ENCODE measurements at places on chromosomes 5 and 9.
A peak's percentile ranks its signal among the peaks of the same experiment; 100 is the strongest.

DNA sequence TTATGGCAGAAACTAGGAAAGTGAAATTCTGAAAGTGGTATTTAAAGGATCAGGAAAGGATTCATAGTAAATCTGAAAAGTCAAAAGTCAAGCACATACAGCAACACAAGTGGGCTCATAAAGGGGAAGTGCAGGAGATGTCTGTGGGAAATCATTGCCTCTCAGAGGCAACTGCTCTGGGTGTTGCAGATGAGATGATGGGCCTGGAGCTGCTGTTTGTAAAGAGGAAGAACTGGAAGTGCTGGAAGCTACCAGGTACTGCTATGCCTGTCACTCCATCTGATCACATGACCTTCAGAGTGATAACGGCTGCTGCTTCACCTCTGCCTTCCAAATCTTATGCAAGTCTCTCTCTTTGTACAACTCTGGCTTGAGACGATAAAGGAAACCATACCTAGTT is 55.9 kb downstream of the ADRB2 start:
- no peak for DNase-seq

DNA sequence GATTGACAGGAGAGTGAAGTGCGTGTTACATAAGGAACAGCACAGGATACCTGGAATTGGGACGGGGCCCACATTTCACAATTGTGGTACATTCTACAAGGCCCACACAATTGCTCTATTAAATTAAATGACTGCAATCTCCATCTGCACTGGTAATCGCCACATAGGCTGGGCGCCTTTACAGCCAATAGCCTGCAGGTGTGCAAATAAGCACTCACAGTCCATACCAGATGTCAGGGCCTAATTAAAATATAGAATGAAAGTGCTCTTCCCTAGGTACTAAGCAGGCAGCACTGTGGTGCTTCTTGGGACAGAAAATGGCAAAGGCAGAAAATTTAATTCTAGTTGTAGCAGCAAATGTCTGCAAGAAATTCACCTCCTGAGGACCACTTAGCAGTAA is 82.7 kb downstream of the ATP10B start:
- no peak for DNase-seq

DNA sequence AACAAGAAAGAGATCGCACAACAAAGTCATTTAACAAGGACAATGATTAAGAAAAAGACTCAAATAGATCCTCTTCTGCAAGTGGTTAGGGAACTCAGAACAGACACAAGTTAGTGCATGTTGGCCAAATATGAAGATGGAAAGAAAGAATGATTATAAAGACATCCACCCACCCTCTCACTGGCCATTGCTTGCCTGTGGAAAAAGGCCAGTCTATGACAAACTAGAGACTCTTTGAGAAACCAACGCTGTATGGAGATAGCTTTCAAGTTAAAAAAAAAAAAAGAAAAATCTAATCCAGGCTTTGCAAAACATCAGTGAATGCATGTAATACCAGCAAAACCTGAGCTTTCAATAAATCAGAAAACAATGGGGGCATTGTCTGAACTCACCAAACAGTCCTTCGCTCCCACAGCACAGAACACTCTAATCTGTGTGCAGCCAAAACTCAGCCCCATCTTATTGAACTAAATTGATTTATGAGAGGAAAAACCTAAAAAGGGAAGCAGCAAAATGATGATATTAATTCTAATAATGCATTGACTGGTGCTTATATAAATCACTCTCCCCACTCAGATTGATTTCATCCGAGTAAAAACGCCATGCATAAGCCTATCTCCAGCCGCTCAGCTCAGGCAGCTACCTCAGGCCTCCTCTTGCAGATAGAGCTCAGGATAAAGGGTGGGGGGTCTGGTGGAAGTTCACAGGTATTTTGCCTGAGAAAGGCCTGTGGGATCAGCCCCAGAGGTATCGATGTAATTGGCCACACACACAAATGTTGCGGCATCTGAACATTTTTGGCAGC is 547.1 kb downstream of the CCDC171 start:
- DNase-seq = no peak

- DNase-seq = no peak
Measured at GRCh38 chr9:14281136-14281795, 32.7 kb downstream of the NFIB start.

GRCh38 chr5:57632937-57633336 is 150.3 kb upstream of the ACTBL2 start:
- DNase-seq = no peak

- DNase-seq = peak; percentile 64
Measured at GRCh38 chr5:170183816-170184687, 48.7 kb upstream of the C5orf58 start.

- DNase-seq = no peak
Measured at GRCh38 chr5:90112033-90112692, 297.4 kb downstream of the CETN3 start.

DNA sequence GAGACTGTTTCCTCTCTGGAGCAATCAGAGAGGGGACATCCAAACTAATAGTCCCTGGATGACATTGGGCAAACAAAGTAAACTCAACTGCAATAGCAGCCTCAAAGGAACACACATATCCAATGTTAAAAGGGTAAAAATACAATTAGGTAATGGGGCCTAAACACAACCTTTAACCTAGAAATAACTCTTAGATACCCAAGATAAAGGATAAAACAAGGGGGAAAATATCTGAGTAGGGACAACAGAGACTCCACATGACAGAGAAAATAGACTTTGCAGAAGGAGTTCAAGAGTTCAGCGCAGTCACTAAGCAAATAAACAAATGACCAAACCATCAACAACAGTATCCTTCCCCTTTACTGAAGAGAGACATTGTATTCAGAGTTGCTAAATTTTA is 149.3 kb downstream of the FBXO4 start:
- no peak for DNase-seq

DNA sequence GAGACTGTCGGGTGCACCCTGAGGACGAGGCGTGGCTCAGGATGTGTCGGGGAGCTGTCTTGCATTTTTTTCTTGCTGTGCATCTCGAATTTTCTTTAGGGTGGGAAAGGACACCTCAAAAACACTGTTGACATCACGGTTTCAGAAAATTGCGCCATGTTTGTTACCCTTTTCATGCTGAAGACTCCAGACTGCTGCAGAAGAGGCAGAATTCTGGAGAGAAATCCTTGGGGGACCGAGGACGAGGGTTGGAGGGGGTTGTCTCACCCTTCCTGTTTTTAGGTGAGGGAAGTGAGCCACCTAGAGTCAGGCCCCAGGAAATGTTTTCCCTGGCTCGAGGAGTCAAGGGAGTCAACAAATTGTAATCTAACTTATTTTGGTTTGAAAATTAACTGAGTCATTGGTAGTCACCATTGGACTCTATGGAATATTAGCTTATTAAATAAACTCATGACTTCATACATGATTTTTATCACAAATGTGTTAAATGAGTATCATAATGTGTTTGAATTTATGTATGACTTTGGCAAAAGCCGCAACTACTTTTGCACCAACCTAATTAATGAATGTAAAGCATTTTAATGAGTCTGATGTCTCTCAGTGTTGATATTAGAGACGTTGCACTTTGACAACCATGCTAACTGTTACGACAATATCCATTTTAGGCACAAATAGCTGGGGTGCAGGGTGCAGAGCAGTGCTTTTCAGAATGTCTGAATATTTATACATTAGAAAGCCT is 724 bp upstream of the LYSMD3 start:
- DNase-seq = peak; percentile 82

- no peak for DNase-seq
Measured at GRCh38 chr9:134688231-134688630, 46.6 kb downstream of the COL5A1 start.

GRCh38 chr9:121949364-121949763 is 143.7 kb downstream of the TTLL11 start:
- DNase-seq = peak; percentile 24

- no peak for DNase-seq
Measured at GRCh38 chr5:36066540-36067210, at the start of gene UGT3A2. Gene UGT3A2, minus strand, starts transcription at chr5:36066882. Its CDS starts 93 bp downstream, at chr5:36066789.

DNA sequence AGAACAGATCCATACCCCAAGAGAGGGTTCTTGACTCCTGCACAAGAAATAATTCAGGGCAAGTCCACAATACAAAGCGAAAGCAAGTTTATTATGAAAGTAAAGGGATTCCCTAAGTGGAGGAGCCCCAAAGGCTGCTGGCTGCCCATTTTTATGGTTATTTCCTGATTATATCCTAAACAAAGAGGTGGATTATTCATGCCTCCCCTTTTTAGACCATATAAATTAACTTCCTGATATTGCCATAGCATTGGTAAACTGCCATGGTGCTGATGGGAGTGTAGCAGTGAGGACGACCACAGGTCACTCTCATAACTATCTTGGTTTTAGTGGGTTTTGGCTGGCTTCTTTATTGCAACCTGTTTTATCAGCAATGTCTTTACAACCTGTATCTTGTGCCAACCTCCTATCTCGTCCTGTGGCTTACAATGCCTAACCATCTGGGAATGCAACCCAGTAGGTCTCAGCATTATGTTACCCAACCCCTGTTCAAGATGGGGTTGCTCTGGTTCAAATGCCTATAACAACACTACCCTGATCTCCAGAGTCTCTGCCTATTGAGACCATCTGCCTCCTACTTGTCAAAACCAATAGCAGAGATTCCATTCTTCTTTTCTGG is 154.4 kb upstream of the GRAMD2B start:
- no peak for DNase-seq

GRCh38 chr9:21710548-21711191 is 91.8 kb upstream of the MTAP start:
- no peak for DNase-seq

GRCh38 chr5:82004511-82004910 is 32.7 kb downstream of the ATG10 start:
- peak; percentile 52 for DNase-seq

DNA sequence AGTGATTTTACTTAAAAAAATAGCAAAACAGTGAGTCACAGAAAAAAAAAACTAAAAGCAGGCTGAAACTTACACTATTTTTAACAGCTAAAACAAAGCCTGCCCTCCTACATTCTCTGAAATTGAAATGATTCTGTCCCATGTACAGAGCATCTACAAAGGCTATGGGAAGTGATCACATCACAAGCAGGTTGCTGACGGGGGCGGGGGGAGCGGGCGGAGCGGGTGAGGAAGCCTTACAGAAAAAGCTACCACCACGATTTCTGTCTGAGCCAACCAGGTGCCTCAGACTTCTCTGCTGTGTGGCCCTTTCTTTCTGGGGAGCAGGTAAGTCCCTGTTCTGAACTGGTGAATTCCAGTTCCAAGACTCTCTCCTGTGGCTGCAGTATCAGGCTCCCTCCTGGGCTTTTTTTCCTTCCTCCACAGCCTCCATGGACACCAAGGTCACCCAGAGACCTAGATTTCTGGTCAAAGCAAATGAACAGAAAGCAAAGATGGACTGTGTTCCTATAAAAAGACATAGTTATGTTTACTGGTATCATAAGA is 104.9 kb downstream of the ANKRD18B start:
- DNase-seq = no peak

GRCh38 chr9:127116088-127116726 is 6.2 kb downstream of the ANGPTL2 start:
- DNase-seq = no peak

- DNase-seq = peak; percentile 11
Measured at GRCh38 chr9:105126226-105126625, 118.2 kb upstream of the SLC44A1 start.

- no peak for DNase-seq
Measured at GRCh38 chr5:60634051-60634450, 65.9 kb downstream of the DEPDC1B start.

DNA sequence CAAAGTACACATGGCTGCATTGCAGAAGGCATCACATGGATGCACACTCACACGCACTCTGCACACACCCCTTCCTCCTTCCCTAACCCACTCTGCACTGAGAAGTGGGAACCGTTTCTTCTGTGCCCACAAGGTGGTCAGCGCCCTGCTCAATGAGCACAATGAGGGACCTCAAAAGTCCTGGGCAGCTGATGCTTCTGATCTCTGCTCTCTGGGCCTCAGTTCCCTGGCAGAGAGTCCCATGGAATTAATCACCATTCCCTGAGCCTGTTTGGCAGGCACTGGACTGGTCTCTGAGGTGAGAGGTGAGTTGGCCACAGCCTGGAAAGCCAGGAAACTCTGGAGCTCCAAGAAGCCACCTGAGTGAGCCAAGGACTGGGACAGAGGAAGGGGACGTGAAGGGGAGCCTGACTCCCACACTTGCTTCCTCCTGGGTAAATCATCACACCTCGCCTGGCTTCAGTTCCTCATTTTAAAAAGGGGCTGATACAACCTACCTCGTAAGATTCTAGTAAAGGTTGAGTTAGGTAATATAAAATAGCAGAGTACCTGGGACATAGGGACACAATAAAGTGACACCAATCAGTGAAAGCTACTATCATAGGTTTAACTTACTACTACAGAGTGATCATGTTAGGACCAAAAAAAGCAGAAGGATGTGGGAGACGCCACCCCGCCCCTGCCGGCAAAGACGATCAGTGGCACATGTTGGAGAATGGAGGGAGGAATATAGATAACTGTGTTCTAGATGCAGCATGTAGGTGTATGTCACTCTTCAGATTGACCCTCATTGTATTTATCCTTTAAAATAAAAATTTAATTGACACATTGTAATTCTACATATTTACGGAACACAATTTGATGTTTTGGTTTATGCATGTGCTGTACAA is 21.1 kb upstream of the IGFBPL1 start:
- DNase-seq = no peak

GRCh38 chr5:167049771-167050567 is 1241.5 kb upstream of the WWC1 start:
- DNase-seq = no peak

DNA sequence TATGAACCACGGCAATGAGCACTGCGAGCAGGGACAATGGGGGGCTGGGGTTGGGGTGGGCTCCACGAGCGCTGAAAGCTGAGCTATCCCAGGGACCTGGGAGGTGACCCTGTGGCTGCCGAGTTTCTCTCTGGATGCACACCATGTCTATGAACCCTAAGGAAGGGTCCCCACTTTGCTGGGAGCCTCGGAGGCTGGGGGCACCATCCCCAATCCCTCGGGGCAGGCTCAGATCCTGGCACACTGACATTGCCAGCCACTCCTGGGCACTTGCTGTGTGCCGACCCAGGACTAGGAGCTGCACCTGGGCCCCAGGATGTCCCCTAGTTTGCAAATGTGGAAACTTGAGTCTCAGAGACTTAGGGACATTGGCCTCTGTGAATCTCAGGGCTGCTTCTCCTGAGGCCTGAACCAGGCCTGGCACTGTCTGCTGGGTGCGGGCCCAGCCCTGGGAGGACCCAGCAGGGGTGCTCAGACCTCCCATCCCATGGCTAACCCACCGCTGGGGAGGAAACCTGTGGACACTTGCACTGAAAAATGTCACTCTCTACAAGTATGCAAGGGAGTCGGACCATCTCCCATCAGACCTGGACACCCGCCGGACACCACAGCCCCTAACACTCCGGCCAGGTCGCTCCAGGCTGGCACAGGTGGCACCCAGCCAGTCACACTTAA is 13.0 kb upstream of the CAMSAP1 start:
- no peak for DNase-seq
